Activated CD8-positive, alpha-beta memory T cell treated with anti-CD3 and anti-CD28 coated beads for 48 hours (primary cell): ENCODE measurements at places on chromosomes 4 and X.

DNA sequence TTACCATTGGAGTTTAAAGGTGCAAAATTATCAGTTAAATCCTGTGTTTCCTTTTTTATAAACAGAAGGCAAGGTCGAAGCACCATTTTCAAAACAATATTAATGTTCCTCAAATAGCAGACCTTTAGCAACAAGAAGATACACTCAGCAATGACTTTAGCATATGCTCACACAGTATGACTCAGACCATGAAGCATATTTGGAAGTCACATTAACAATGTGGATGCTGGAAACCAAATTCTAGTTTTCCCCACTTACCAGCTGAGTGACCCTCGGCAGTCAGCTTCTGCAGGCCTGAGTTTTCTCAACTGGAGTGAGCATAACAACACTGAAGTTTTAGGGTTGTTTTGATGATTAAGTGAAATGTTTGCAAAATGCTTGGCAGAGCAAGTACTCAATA is 130.5 kb downstream of the ANK2 start:
- no peak for DNase-seq

GRCh38 chr4:155675709-155676429 is 9.2 kb downstream of the GUCY1A1 start:
- no peak for DNase-seq

- DNase-seq: no peak
Observed at GRCh38 chrX:134020910-134021309, 35.5 kb upstream of the GPC3 start.

GRCh38 chr4:5517372-5517771 is 191.0 kb downstream of the EVC2 start:
- no peak for DNase-seq

DNA sequence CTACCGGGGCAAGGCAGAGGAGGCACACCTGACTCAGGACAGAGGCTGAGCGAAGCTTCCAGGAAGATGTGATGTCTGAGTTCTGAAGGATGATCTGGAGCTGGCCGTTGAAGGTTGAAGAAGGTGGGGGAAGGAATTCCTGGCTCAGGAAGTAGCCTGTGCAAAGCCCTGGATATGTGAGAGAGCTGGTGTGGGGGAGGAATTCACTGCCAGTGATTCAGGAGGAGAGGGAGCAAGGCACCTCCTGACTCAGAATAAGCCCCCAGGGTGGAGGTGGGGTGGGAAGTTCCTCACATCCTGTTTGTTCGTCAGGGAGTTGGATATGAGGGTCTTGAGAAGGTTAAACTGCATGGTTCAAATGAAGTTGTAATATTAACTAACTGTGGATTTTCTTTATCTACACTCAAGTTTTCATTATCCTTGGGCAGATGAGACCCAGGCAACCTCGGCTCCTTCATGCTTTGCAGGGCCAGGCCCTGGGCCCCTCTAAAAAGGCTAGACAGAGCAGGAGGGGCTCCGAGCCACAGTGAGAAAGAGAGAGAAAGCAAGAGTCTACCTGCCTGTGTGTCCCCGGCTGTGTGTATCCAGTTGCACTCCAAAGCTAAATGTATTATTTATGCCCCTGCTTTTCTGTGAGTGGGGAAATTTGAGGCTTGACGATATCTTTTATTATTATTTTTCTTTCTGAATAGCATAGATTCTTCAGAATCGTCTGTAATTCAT is 7.1 kb downstream of the NHSL2 start:
- no peak for DNase-seq

DNA sequence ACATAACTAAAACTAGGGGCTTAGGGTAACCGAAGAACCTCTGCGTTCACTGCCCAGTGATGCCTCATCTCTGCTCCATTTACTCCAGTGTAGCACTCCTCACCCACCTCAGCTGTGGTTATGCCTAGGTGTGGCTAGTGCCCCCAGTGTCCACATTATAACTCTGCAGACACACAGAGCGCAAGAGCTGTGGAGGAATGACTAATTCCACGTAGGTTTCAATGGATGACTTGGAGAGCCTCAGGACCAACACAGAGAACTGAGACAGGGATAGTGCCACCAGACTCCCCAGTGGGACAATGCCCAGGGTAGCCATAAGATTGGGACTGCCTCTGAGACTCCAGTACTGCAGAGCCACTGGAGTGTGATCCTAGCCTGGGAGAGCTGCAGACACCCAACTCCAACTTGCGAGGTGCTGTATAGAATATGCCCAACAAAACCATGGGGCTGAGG is 542.4 kb upstream of the DIPK2B start:
- no peak for DNase-seq

DNA sequence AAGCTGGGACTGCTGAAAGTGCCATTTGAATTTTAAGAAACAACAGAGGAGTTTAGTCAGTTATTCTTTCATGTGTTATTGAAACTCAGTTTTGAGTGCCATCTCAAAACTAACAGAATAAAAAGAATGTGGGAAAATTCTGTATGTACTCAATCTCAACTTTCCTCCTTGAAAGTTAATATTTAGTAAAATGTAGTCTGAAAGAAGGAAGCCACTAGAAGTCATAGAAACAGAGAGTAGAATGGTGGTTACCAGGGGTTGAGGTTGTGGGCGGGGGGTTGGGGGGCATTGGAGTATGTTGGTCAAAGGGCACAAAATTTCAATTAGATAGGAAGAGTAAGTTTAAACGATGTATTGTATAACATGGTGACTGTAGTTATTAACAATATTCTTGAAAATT is 628.3 kb upstream of the MAGEB2 start:
- DNase-seq: no peak

- no peak for DNase-seq
Observed at GRCh38 chr4:52051213-52051614, at the start of gene SPATA18. TSS of gene SPATA18 (plus strand) at chr4:52051304. CDS start at chr4:52051705, 401 bp downstream.

- no peak for DNase-seq
Observed at GRCh38 chrX:149508467-149508866, 3.4 kb upstream of the IDS start.

GRCh38 chr4:48093991-48094416 is 40.0 kb downstream of the TXK start:
- DNase-seq: no peak

GRCh38 chr4:121720109-121720508 is 23.3 kb upstream of the ANXA5 start:
- DNase-seq: no peak

- no peak for DNase-seq
Observed at GRCh38 chr4:40059362-40059761, 2.7 kb downstream of the N4BP2 start.

DNA sequence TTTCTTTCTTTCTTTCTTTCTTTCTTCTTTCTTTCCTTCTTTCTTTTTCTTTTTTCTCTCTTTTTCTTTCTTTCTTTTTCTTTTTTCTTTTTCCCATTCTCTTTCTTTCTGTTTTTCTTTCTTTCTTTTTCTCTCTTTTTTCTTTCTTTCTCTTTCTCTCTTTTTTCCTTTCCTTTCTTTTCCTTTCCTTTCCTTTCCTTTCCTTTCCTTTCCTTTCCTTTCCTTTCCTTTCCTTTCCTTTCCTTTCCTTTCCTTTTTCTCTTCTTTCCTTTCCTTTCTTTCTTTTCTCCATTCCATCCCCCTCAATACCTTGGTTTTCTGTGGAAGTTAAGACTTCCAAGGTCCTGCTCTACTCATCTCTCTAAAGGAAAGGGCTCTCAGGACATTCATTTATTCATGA is 102.8 kb upstream of the CLNK start:
- DNase-seq: no peak
